NCI-H748 treated with DMSO at 0.1 percent for 48 hours (cell line): ENCODE measurements at places on chromosomes 5 and 9.
A peak's percentile ranks its signal among the peaks of the same experiment; 100 is the strongest.

DNA sequence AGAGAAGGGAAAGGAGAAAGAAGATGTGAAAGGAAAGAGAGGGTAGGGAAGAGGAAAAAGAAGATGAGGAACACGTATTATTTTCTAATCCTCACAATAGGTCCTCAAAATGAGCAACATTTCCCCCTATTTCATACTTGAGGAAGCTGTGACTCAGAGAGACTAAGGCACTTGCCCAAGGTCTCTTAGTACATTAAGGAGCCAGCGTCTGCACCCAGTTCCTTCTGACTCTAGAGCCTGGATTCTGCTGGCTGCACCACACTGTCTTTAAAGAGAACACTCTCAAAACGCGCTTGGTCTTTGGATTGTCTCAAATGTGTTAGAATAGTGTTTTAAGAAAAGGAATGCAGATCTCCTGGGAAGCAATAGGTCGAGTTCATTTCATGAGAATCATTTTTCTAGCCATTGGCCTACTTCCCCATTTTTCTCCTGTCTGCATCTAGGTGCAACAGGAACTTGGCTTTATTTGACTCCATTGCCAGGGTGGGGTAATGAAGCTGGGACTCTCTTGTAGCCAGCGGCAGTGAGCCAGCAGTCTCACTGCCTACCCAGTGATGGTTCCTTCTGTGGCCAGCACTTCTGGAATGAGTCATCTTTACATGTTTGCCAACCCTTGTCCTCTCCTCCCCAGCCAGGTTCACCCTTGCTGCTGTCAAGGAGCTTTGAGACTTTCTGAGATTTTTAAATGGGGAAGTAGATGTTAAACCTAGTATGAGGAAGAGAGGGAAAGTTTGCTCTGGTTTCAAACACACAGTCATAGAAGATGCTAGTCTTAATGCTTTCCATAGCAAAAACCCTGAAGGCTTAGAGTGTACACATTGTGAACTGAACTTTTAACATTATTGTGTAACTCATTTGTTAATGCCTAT, 82.7 kb downstream of the DOCK8 start:
- no peak for DNase-seq

GRCh38 chr5:174045470-174046025, at the start of gene NSG2:
TSS of gene NSG2 (plus strand) at chr5:174045706. CDS start at chr5:174046756, 1,050 bp downstream.
- peak; percentile 93 for DNase-seq

- no peak for DNase-seq
These were observed 404.6 kb downstream of the CSNK1G3 start for GRCh38 chr5:123916345-123917121.

- no peak for DNase-seq
These were observed 212.0 kb downstream of the BRINP1 start for GRCh38 chr9:119157196-119157595.

- no peak for DNase-seq
These were observed 60.6 kb upstream of the TRPC7 start for GRCh38 chr5:136425921-136426320.

DNA sequence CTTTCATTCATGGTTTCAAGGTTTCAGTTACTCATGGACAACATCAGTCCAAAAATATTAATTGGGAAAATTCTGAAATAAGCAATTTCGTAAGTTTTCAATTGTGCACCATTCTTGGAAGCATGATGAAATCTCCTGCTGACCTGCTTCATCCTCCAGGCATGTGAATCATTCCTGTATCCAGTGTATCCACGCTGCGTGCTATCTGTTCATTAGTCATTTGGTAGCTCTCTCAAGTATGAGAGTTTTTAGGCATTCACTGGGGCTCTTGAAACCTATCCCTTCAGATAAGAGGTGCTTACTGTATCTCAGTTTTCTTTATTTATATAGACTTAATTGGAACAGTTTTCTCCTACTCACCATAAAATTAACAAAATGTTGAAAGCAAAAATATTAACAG, 293.0 kb downstream of the CDH12 start:
- DNase-seq: no peak

- DNase-seq: no peak
These were observed 36.3 kb upstream of the BASP1 start for GRCh38 chr5:17180864-17181723.

GRCh38 chr5:142654578-142655058, 31.3 kb downstream of the FGF1 start:
- no peak for DNase-seq

DNA sequence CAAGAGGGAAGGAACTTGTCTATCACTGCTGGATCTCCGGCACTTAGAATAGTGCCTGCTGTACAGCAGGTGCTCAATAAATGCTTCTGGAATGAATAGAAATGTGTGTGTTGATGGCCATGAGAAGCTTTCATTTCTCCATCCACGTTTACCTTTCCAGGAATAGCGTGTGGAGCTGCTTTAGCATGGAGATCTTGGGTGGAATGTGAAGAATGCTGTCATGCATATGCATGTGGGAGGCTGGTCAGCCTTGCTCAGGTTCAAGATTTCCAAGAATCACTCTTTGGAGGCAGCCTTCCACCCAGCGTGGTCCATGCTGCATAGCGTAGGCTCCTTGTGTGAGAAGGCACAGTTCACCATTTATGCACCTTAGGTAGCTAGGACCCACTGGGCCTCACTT, 19.2 kb downstream of the COL15A1 start:
- DNase-seq: no peak

DNA sequence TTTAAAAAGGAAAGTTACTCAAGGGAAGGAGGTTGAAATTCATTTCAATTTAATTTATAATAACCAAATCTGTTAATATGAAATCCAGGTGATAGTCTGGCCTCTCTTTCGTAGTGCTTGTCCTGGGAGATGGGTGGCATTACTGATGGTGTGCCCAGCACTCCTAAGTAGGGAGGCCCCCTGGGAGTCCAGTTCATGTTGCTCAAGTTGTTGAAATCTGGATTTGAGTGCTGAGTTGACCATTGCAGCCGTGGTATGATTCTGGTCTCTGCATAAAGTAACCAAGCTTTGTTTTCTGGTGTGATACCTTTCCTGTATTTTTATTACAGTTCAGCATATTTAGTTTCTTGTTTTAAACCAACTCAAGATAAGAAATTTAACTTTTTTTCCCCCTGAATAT, 287.8 kb downstream of the FANCC start:
- no peak for DNase-seq

- no peak for DNase-seq
These were observed 72.2 kb upstream of the EPB41L4A start for GRCh38 chr5:112491257-112491656.

- DNase-seq: peak; percentile 83
These were observed 16.8 kb downstream of the SERINC5 start for GRCh38 chr5:80238778-80239679.

DNA sequence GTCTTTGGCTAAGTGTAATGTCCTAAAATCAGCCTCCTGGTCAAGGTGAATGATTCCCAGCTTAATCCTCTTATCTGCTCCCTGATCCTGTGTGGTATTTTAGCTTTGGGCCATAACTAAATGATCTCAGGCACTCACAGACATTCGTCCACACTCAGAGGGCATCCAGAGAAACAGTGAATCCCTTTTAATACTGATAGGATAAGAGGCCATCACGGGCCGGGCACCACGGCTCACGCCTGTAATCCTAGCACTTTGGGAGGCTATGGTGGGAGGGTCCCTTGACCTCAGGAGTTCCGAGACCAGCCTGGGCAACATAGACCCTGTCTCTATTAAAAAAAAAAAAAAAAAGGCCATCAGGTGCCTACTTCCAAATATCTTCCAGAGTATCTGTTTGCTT, 6.3 kb downstream of the PDCL start:
- no peak for DNase-seq

DNA sequence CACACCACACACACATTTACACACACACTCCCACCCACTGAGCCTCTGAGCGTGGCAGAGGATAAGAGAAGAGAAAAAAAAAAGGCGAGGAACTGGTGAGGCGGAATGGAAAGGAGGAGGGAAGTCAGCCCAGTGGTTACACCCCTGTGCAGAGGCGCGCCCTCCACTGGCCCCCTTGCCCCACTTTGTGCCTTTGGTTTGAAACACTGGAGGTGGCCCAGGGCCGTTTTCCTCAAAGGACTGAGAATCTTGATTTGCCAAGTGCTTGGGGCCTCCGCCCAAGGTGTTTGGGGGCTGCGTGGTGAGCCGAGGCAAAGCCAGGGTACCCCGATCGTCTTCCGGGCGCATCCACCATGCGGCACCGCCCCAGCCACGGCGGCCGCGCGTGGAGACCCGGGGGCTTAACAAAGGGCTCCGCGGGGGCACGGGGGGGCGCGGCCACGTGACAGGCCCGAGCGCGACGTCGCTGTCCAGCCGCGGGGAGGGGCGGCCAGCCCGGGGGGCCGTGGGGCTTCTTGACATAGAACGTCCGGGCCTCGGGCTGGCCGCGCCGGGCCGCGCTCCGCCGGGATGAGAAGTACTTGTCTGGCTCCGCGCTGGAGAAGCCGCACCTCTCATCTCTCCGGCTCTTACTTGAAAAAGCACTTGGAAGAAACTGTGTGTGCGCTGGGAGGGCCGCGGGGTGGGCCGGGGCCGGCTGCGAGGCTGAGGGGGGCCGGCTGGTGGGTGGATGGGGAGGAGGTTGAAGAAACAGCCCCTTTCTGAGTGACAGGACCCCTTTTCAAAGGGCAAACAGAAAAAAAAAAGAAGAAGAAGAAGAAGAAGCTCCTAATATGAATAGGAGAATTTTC, 21.0 kb downstream of the NR2F1 start:
- DNase-seq: peak; percentile 74

DNA sequence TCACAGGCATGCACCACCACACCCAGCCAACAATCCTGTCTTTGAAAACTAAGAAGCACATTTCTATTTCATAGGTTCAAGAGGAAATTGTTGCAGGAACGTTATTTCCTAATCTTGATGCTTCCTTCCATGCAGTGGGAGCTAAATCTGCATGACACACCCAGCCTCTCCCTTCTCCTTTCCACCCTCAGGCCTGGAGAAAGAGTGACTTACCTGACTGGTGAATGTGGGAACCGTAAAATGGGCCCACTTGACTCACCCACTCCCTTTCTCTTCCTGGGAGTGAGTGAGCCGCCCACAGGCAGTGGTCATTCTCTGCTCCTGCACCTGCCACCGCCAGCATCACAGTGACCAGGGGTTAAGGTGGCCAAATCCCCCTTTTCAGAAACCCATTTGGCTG, 78.2 kb downstream of the C9orf50 start:
- DNase-seq: no peak
